Hair follicular keratinocyte (primary cell): ENCODE measurements at places on chromosomes 6 and 20. TPM values are rescaled to one million over a fixed set of nuclear protein-coding genes. Genes with fewer than 3 reads are reported as not detected.

CLIC5 gene
- not detected in 2 replicates for total RNA-seq

RBM39 gene
- total RNA-seq: 116 and 130 TPM in 2 replicates

TBC1D32 gene
- total RNA-seq: 4.1 and 5.2 TPM in 2 replicates

PRRC2A gene
- 88.0 and 92.7 TPM in 2 replicates for total RNA-seq

CFB gene
- total RNA-seq: 1.2 and 3.4 TPM in 2 replicates

KIAA1755 gene
- not detected in 2 replicates for total RNA-seq

SMOC2 gene
- total RNA-seq: not detected in 2 replicates

WFDC5 gene
- 0.23 and 1.6 TPM in 2 replicates for total RNA-seq
